ENCODE measurements at places on chromosomes 1 and 21.

- DNase-seq = no peak
Observed at GRCh38 chr1:96978901-96979300, 257.3 kb downstream of the PTBP2 start.

GRCh38 chr21:18529254-18529653 lies 125.7 kb upstream of the TMPRSS15 start:
- no peak for DNase-seq

GRCh38 chr1:205810448-205811157 lies 2.4 kb downstream of the SLC41A1 start:
- DNase-seq = no peak

DNA sequence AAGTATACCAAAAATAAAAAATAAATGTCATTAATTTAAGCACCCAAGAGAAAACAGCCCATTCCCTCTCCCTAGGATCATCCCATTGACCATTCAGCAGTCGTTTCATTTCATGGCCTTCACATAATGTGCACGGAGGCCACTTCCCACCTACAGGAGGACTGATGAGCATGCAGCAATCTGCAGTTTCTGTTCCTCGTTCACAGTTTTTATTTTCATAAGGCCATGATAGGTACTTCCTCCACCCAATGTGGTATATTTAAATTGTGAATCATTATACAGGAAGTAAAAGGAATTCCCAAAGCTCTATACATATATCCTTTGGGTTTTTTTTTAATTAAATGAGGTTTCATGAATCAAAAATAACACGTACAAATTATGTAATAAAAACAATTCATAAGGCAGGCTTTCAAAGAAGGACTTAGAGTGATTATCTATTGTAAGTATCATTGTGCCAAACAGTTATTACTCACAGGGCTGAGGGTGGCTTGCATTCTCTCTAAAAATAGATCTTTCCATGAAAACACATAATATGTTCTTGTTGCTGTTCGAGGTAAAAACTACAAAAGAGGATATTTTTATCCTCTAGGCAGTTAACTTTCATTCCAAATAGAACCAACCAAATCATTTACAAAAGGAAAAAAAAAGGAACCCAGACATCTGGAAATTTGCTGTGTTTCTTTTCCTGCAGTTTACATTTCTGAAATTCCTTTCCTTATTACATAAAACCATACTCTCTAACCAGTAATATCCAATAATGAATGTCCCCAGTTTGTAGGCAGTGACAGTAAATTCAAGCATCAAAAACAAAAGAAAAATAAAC lies 27.5 kb upstream of the SLC44A3 start:
- no peak for DNase-seq
